ENCODE measurements at places on chromosomes 6 and 20.

DNA sequence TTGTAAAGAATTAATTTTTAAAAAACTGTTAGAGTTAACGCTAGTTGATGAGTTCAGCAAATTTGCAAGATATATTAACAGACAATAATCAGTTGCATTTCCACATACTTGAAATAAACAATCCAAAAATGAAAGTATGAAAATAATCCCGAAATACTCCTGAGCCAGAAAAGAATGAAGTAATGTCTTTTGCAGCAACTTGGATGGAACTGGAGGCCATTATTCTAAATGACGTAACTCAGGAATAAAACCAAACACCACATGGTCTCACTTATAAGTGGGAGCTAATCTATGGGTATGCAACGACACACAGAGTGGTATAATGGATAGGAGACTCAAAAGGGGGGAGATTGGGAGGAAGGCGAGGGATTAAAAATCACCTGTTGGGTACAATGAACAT, 872.9 kb upstream of the GJE1 start:
- DNase-seq, result no peak

- no peak for DNase-seq
Observed at GRCh38 chr20:63114006-63114692, 101.8 kb downstream of the YTHDF1 start.

GRCh38 chr6:9540534-9541126, 874.2 kb downstream of the TFAP2A start:
- DNase-seq, result no peak

DNA sequence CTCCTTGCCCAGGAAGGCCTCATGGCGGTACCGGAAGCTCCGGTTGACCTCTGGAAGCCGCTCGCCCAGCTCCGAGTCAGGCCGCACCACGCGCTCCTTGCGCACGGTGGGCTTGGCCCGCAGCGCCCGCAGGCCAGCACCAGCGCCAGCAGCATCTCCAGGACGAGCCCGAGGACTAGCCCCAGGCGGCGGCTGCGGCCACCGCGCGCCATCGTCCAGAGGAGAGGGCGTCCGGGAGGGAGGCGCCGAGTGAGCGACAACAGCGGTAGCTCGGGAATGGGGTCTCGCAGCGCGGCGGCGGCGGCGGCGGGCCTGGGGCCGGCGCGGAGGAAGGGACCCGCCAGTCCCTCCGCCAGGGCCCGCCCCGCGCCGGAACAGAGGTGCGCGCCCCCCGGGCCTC, 27.6 kb upstream of the CGA start:
- DNase-seq, result no peak

DNA sequence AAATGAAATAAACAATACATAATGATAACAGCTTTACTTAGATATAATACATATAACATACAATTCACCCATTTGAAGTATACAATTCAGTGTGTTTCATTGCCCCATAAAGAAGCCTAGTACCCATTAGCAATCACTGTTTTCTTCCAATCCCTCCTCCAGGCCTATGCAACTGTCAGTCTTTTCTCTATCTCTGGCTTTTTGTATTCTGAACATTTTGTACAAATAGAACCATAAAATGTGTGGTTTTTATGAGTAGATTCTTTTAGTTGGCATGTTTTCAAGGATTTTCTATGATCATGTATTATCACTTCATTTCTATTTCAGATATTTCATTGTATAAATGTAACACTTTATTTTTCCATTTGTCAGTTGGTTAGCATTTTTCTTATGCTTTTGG, 54.6 kb upstream of the MYO6 start:
- no peak for DNase-seq

- DNase-seq, result no peak
Observed at GRCh38 chr6:83108378-83108777, 40.9 kb downstream of the DOP1A start.

GRCh38 chr6:142871910-142872331, 73.1 kb downstream of the HIVEP2 start:
- no peak for DNase-seq

- DNase-seq, result no peak
Observed at GRCh38 chr6:16635810-16636602, 125.3 kb downstream of the ATXN1 start.

DNA sequence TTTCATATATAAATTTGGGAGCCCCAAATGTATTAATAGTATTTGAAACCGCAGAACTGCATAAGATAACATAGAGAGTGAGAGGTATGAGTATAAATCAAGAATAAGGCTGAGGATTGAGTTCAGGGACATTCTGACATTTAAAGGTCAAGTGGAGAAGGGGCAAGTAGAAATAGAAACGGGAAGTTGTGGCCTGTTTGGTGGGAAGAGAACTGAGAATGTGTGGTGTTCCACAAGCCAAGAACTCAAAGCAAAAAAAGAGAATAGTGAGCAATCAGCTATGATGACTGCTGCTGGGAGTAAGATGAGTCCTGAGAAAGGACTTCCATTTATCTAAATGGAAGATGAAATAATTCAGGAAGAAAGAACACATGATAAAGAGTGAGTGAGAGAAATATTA, 418.4 kb downstream of the CD109 start:
- DNase-seq, result no peak

DNA sequence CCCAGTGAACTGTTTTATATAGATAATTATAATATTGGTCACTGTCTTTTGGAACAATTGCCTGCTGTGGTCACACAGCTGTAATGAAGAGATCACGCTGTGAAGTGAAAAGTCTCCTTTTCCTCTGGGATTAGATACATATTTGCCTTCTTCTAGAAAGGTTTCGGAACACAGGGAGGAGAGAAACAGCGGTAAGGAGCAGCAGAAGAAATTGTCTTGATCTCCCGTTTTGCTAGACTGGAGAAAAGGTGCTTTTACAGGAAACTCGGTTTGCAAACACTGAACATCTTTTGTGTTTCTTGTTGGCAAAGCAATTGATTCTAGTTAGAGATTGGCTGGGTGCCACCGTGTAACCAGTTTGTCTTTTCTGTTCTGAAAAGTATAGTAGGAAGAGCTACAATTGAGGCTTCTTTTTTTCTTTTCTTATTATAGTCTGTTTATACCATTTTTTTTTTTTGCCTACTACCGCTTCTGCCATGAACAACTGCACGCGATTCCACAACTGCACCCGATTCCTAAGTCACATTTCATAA, 404.1 kb upstream of the ID4 start:
- no peak for DNase-seq

GRCh38 chr6:161917645-161918044, 643.8 kb upstream of the AGPAT4 start:
- no peak for DNase-seq

- DNase-seq, result peak; percentile 17
Observed at GRCh38 chr6:142692942-142693341, 252.0 kb downstream of the HIVEP2 start.

GRCh38 chr6:32214126-32214525, 9.7 kb downstream of the NOTCH4 start:
- no peak for DNase-seq

GRCh38 chr20:61627791-61628415, 375.8 kb downstream of the CDH4 start:
- DNase-seq, result no peak

GRCh38 chr6:24396824-24397223, 5.9 kb upstream of the MRS2 start:
- no peak for DNase-seq

DNA sequence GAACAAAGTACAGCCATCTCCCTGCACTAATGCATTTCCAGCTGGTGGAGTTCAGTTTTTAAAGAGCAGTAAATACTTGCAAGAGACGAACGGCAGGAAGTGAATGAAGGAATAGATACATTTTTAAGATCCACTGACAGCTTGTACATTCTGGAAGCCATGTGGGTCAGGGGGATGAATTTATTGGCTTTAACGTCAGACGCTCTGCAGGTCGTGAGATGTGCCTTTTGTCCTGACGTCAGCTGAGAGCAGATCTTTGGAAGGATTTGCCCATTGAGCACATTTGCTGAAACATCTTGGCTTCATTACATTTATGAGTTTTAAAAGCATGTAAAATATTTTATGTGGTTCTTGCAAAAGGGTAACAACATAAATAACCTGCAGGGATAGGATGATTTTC, 29.5 kb upstream of the SALL4 start:
- DNase-seq, result no peak

- DNase-seq, result peak; percentile 27
Observed at GRCh38 chr20:41029150-41029901, 704 bp downstream of the TOP1 start.

- DNase-seq, result peak; percentile 6
Observed at GRCh38 chr6:79570129-79571029, 33.1 kb upstream of the LCA5 start.

DNA sequence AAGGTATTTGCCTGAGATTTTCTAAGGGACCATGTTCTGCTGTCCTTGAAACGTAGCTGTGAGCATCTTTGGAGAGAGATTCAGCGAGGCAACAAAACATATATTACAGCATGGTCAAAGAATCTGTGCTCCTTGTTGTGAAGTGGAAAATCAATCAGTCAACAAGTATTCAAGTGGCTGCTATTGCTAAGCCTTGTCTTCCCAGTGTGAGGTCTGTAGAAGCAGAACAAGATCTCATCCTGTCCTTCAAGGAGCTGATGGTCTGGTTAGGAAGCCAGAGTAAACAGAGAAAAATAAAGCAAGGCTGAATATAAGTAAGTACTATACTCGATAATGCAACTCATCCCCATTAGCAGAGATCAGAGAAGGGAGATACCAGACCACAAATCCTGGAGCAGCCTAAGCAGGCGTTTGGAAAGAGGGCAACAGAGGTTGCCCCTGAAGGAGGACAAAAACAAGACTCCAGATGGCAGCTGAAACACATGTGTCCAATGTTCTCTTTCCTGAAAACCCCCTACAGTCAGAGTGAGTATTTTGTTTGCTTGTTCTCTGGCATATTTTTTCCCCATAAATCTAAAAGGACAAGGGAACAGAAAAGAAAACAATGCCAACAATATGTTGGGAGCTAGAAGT, 392.0 kb downstream of the SYNE1 start:
- DNase-seq, result no peak

- DNase-seq, result no peak
Observed at GRCh38 chr20:58749098-58749769, 56.6 kb downstream of the NPEPL1 start.

DNA sequence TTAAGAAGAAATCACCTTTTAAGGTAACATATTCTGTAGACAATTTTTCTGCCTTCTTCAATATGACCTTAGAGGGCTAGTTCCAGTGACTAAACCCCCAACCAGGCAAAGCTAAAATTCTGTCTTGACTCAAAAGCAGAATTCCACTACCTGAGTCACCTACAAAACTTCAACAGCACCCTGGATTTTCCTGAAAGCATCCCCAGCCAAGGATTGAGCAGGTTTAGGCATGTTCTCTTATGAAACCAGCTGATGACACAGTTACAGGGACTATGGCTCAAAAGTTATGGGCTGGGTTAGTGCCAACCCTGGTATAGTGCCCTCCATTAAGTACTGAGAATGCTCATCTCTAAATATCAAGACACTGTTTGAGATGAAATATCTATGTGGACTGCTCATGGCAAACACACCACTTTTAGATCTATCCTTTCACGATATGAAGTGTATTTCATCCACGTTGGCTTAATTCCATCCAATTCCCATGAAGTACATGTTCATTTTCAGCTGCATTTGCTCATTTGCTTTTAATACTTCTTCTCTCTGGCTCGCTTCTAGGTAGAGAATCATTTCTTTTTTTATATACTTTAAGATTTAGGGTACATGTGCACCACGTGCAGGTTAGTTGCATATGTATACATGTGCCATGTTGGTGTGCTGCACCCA, 53.6 kb upstream of the TNFAIP3 start:
- DNase-seq, result no peak
